T1000 (cell line): ENCODE measurements at places on chromosomes 3 and 15.

DNA sequence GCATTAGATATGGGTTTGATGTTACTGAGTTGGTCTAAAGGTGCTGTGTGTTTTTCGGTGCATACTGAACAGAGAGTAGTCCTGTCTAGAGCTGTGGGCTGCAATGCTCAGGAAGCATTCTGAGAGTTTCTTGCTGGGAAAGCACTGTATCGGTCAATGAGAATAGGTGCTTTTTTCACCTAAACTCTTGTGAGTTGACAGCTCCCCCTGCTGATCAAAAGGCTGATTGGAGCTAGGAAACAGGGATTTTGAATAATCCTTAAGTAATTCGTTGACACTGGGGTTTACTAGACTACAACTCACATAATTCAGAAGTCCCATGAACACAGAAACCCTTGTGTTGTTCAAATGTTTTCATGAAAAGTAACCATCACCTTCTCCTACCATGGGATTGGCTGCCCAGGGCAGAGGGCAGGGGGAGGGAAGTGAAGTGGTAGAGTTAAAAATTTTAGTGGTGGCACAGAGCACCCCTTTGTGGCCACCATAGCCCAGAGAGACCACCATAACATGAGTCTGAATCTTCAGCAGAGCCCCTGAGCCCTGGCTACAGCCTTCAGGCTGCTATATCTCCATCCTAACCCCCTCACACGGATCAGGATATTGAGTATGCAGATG, 13.0 kb upstream of the MANF start:
- DNase-seq = peak; percentile 34

DNA sequence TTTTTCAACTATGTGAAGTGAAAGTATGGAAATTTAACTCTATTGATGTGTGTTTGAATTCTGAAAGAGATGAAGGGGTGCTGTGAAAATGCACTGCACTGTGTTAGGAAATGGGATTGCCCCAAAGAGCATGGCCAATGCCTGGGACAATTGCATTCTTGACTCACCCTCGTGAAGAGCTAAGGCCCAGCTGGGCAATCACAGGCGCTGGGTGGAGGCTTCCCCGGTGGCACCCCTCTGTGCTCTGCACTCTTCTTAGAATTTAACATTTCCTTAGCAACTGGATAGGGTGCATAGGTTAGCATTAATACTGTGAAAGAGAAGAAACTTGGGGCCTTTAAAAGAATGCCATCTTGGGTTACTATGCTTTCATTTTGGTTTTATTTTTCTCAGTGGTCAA, 179.9 kb upstream of the GOLIM4 start:
- DNase-seq = no peak

- DNase-seq = no peak
Observed at GRCh38 chr3:100169201-100169920, 55.1 kb upstream of the FILIP1L start.

- peak; percentile 3 for DNase-seq
Observed at GRCh38 chr3:41318520-41318919, 119.2 kb downstream of the CTNNB1 start.

DNA sequence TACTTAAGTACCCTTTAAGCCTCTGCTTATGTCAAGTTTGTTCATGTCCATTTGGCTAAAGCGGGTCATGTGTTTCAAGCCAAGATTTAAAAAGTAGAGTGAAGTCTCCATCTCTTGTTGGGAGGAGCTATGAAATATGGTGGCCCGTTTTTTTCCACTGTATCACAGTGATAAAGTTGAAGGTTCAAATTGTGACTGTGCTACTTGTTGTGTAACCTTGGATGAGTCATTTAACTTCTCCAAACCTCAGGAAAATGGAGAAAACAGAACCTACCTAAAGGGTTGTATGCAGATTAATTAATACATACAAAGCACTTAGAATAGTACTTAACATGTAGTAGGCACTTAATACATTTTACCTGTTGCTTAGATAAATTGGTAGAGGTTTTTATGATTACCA, 43.4 kb downstream of the SNAPC5 start:
- no peak for DNase-seq

GRCh38 chr3:100548053-100548452, 55.6 kb downstream of the TMEM45A start:
- DNase-seq = no peak

GRCh38 chr15:75230551-75231371, 27.4 kb upstream of the GOLGA6C start:
- no peak for DNase-seq

DNA sequence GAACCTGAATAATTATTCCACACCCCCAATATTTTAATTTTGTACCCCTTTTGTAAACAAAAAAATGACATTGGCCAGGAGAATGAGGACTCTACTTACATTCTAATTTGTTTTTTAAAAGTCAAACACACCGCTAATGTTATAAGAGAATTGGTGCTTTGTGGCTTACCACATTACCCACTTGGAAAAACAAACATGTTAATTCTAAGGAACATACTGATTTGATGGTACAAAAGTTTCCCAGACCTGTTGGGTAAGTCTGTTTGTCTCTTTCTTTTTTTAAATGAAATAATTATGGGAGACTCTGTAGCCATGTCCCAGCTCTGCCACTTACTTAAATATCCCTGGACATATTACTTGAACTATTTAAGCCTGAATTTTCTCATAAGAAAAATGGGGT, 352.5 kb upstream of the C2CD4B start:
- no peak for DNase-seq
